ENCODE measurements at places on chromosomes 7 and 10.
A peak's percentile ranks its signal among the peaks of the same experiment; 100 is the strongest.

DNA sequence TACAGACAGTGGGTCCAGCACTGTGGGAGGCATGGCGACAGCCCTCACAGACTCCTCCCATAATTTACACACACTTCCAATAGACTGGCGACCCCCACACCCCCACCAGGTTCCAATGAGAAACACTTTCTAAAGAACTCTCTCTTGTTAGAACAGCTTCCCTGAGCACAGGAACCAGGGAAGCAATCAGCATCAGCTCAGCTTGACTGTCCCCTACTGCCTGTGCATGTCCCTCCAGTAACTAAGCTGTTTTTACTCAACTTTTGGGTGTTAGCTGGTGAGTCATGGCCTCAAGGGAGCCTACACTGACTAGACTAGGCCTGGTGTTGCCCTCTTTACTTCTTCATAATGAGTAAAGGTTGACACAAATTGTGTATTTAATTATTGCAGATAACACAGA, 32.6 kb upstream of the HERPUD2 start:
- DNase-seq, result no peak

DNA sequence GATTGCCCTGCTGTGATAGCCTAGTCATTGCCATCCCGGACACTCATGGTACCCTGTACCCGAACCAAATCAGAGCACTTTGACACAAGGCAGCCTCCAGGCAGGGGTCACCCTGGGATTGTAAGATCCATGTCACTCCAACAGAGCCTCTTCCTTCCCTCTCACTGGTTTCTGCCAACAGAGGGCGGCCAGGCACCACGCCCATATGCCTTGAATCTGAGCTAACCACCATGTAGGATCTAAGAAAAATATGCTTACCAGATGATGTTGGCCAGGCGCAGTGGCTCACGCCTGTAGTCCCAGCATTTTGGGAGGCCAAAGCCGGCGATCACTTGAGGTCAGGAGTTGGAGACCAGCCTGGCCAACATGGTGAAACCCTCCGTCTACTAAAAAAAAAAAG, 389.2 kb upstream of the KLF6 start:
- DNase-seq, result peak; percentile 6

DNA sequence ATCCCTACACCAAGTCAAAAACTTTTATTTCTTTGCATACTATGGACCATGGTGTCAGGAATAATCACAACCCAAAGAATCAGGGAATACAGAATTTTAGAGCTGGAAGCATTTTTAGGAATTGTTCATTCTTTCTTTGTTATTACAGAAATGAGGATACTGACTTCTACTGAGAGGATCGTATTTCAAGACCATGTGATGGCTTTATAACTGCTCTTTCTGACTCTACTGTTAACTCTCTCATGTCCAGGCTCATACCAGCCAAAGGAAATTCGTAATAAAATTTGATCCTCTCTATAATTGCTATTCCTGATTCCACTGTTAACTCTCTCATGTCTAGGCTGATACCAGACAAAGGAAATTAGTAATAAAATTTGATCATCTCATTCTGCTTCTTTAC, 1050.9 kb upstream of the C7orf33 start:
- no peak for DNase-seq

DNA sequence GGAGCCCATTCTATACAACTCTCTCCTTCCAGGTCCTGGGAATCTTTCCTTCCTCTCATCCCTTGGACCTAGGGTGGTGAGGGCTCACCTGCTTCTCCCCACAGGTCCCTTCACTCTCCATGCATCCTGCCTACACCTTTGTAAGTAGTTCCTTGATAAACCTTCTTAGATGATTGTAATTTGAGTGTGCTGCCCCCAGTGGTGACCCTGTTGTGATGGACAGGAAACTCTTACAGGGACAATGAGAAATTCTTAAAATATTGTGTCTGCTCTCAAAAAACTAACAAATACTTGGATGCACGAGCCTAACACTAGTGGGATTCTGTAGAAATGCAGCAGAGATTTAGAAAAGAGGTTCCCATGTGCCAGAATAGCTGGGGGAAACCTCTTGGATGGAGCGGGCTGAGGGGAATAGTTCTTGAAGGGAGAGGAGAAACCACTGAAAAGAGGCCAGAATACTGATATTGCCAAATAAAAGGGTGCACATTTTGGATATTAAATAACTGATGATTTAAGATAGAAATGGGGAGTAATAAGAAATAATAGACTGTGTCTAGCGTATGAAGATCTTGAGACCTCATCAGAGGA, 6.7 kb upstream of the PAXIP1 start:
- peak; percentile 20 for DNase-seq

DNA sequence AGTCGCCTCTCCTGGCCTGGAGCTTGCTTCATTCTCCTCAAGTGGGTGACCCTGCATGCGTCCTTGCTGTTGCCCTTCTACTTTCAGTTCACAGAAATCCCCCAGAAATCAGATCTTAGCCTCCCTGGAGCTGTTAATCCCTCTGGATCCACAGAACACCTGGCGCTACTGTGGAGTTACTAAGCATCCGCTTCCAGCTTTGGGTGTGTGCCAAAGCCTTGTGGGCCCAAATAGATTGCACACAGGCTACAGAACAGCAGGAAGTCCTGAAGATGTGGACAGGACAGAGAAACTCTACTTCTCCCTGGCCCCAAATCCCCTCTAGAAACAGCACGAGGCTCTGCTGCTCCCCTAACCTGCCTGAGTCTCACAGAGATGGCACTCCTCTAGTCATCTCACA, 36.6 kb upstream of the PDLIM1 start:
- DNase-seq, result no peak

DNA sequence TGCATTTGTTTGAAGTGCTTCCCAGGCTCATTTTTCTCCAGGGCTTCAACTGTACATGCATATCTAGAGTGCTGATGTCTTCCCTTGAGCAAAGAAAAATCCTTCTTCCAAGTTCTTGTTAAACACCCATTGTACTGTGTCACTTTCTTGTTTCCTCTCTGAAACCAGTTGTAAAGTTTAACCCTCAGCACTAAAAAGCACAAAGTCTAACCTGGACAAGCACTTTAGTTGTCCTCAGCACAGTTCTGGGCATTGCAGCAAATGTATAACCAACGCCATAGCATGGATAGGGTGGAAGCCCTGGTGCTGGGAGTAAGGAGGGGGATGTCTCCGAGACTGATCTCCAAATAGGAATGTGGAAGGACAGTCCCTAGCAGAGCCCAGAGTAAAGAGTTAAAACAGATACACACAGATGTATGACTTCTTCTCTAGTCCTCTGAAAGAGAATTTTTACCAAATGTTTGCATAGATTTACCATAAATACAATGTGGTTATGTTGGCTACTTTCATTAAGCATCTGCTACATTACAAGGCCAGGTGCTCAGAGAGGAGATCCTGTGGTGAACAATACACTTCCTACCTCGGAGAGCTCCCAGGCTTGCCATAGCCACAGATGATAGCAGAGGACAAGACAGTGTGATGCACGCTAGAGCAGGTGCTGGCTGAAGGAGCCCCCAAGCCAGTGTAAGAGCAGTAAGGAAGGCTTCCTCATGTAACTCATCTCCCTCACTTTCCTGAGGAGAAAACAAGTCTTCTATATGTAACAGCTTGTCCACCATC, 57.0 kb downstream of the DNAJC12 start:
- DNase-seq, result no peak

- no peak for DNase-seq
Observed at GRCh38 chr10:100744136-100744986, 1.0 kb upstream of the PAX2 start.

DNA sequence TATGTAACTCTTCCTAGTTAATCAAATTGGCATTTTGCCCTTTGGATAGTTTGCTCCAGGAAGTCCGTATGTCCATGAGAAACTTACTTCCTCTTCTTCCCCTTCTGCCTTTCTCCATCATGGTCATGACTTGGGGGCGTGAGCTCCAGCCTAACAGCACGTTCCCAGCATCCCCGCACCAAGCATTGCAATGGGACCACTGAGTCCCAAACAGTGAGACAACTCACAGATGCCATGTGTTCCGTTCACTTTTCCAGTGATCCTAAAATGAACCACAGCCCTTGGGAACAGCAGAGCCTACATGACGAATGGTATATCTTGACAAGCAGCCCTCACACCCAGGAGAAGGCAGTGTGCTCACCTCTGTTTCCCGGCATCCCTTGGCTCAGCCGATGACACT, 10.7 kb downstream of the BTBD16 start:
- DNase-seq, result no peak

GRCh38 chr10:79148452-79149344, 79.9 kb downstream of the ZMIZ1 start:
- DNase-seq, result peak; percentile 52

- DNase-seq, result no peak
Observed at GRCh38 chr7:101973130-101973529, 155.7 kb downstream of the CUX1 start.

GRCh38 chr7:47551668-47552440, 30.1 kb downstream of the TNS3 start:
- no peak for DNase-seq

Data from SW480 (cell line).